Fibroblast of skin of left biceps (primary cell): ENCODE measurements at places on chromosomes 1 and 21.
A peak's percentile ranks its signal among the peaks of the same experiment; 100 is the strongest.

DNA sequence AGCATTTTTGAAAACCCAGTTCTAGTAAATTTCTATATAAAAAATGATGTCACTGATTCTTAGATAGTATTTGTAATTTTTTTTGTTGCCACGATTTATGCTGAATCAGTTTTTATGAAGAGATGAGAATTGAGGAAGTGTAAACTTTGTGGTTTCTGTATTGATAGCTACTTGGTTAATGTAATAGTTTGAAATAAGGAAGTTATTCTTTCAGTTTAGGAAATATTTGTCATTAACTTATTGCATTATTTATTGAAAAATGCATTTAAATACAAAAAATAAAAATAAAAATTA lies 97.8 kb downstream of the ZFYVE9 start:
- no peak for DNase-seq

DNA sequence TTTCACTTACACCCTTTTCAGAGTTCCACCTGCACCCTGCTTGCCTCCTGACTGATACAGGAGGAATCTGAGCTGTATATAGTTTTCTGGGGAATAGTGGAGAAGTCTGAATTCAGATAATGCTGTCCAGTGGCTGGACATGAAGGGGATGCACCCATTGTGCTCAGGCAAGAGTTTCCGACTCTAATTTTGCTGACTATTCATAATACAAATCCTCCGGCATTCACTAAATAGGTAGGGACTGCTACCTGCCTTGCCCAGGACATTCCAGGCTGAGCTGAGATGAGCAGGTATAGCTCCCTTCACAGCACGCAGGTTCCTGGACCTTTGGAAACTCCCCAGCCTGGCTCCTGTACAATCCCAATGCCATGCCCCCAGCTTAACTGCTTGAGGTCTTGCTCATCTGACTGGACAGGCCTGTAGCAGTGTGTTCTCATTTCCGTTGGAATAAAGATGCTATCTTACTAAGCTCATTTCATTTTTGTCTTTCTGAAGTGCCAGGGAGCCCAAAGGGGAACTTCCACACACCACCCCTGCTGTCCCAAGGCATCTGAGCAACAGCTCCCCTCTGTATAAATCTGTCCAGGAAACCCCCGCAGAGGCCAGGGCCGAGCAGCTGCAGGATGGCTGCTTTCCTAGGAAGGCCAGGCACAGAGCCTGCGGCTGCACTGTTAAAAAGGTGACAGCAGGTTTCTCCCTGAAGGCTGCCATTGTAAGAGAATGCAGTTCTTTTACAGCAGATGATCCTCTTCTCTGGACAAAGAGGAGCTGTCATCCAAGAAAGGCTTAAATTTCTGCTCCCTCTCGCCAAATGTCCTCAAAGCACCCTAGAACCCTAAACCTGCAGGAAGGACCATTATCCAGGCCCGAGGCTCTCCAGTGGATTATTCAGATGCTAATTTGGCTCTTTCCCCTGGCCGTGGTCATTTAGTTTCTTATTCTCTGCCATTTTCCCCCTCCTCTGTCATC lies 21.7 kb upstream of the VASH2 start:
- DNase-seq = no peak

DNA sequence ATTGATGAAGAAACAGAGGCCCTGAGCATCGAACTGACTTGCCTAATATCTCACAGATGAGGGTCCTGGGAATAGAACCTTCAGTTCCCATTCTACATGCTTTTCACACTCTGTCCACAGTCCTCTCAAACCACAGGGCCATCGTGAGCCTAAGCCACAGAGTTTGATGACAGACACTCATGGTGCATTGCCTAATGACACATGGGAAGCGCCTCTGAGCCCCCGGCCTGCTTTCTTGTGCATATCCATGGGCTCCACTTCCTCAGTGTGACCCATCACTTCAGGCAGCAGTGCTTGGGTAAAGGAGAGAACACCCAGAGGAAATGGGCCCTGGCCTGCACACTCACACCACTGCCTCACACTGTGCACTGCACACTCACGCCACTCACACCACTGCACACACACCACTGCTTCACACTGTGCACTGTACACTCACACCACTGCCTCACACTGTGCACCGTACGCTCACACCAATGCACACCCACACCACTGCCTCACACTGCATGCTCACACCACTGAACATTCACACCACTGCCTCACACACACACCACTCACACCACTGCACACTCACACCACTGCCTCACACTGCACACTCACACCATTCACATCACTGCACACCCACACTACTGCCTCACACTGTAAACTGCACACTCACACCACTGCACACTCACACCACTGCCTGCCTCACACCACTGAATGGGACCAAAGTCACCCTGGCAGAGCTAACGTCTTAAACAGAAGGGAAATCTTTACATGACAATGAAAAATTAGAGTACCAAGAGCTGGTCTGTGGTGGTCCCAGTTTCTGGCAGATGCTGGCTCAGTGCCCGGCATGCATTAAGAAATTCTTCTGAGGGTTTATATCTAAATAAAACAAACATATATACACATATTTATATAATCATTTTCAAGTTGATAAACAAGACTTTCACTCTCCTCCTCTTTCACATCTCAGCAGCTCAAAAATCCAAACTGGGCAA lies 53.0 kb downstream of the KANK4 start:
- DNase-seq = no peak

GRCh38 chr1:5745800-5746610 lies 246.2 kb downstream of the NPHP4 start:
- DNase-seq = no peak

- no peak for DNase-seq
Observed at GRCh38 chr21:45409466-45410150, 4.6 kb downstream of the COL18A1 start.

GRCh38 chr1:101567582-101568189 lies 330.9 kb downstream of the S1PR1 start:
- peak; percentile 1 for DNase-seq

GRCh38 chr1:87042111-87042811 lies 127.8 kb downstream of the HS2ST1 start:
- no peak for DNase-seq

GRCh38 chr1:87226341-87226760 lies 102.3 kb upstream of the LMO4 start:
- peak; percentile 97 for DNase-seq

- no peak for DNase-seq
Observed at GRCh38 chr1:238832106-238832505, 554.3 kb upstream of the CHRM3 start.

GRCh38 chr1:186420311-186420710 lies 40.6 kb downstream of the PDC start:
- DNase-seq = no peak

- no peak for DNase-seq
Observed at GRCh38 chr21:26967062-26967913, at the start of gene ADAMTS5. Gene ADAMTS5 (minus strand): TSS chr21:26967088. CDS start chr21:26966391, 697 bp downstream.

- peak; percentile 81 for DNase-seq
Observed at GRCh38 chr1:221284028-221284427, 404.8 kb downstream of the HLX start.

DNA sequence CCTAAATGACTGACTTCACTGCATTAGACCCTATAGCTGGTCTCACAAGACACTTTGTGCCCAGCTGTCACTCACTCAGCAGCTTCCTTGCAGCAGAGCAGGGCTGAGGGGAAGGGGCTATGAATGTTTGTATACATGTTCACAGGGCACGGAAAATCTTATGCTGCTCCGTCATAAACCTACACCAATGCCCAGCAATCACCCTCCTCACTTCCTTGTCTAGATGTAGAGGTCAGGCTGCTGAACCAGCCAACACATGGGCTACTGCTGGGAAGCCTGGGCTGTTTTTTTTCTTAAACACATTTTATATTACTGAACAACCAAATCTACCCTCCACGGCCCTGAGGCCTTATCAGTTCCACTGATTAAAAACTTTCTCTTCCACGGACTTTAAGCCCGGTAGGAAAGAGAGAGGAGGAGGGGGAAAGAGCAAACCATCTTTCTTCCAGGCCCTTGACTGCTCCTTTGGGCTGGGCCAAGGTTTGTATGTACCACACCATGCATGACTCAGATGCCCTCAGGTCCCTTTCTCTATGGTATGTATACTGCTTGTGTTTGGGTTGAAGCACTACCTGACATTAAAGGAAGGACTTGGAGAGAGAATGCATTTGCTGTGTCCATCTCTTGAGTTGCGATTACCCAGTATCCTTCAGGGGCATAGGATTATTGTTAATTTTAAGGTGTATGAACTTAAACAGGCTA lies 12.7 kb downstream of the MTFR1L start:
- DNase-seq = no peak
